ENCODE measurements at places on chromosomes 3 and 15. TPM values are rescaled to one million over a fixed set of nuclear protein-coding genes. Genes with fewer than 3 reads are reported as not detected.

DNA sequence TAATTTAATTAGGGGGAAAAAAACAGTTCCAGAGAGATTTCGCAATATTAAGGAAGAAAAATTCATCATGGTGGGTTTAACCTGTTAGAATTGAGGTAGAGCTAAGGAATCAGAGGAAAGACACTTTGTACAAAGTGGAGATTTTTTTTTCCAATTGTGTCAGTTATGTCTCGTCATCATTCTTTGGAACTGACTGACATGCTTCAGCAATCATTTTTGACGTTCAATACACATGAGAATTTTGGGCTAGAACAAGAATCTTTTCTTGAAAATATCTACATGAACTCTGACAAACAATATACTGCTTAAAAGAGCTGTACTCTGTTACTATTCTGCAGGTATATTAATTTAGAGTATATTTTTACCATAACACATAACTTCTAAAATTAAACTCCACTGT lies 878.6 kb downstream of the CADM2 start:
- H3K4me1 ChIP-seq, result peaks cover 5% of the 10 kb centered on the region
- H3K27ac ChIP-seq, result no peak overlapping the region
- no peaks in the 10 kb centered on the region for H3K36me3 ChIP-seq
- no peak overlapping the region for H3K4me3 ChIP-seq

DNA sequence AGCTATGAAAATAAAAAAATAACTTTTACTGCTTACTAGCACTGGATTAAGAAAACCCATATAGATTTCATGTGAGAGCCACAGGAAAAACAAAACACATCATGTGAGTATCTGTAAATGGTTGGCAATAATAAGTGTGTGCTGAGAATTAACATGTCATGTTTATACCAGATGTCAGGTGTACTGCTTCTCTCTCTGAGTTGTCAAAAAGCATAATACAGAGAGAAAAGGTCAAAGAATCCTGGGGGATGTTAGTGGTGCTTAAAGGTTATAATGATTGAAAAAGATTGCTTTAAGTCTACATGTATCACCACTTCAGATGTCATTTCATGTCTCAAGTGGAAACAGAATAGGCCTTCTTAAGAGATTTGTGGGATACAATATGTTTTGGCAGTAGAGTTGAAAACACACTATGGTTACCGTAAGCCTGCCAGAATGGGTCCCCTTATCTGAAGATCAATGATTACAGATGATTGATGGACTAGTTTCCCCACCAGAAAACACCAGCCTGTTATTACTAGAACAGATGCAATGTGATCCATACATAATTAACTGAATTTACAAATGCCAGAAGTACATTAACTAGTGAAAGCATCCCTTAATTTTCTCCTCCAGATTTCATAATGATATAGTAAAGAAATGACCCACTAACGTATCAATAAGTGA lies 204.1 kb downstream of the CNTN3 start:
- no peak for DNase-seq
- no peaks in the 10 kb centered on the region for H3K4me1 ChIP-seq
- H3K27me3 ChIP-seq, result no peaks in the 10 kb centered on the region
- H3K36me3 ChIP-seq, result no peaks in the 10 kb centered on the region
- H3K4me3 ChIP-seq, result no peak overlapping the region

- no peak for DNase-seq
- no peaks in the 10 kb centered on the region for H3K27me3 ChIP-seq
- H3K36me3 ChIP-seq, result no peaks in the 10 kb centered on the region
These were observed 189.5 kb downstream of the SHOX2 start for GRCh38 chr3:157916672-157917071.

- no peaks in the 10 kb centered on the region for H3K27me3 ChIP-seq
- no peaks in the 10 kb centered on the region for H3K36me3 ChIP-seq
- no peaks in the 10 kb centered on the region for H3K4me1 ChIP-seq
- DNase-seq, result no peak
- no peak overlapping the region for H3K27ac ChIP-seq
- no peak overlapping the region for H3K4me3 ChIP-seq
These were observed 112.2 kb upstream of the FAN1 start for GRCh38 chr15:30791239-30792175.

- no peak overlapping the region for H3K4me3 ChIP-seq
- H3K27me3 ChIP-seq, result no peaks in the 10 kb centered on the region
- DNase-seq, result no peak
- H3K4me1 ChIP-seq, result peaks cover 10% of the 10 kb centered on the region
These were observed 375.1 kb downstream of the FOXP1 start for GRCh38 chr3:71208211-71209095.

The IL12A gene
- total RNA-seq, result not detected

- H3K27ac ChIP-seq, result peak overlapping the region; percentile 18
- H3K4me3 ChIP-seq, result no peak overlapping the region
- no peaks in the 10 kb centered on the region for H3K36me3 ChIP-seq
These were observed 231.2 kb upstream of the TPRG1 start for GRCh38 chr3:188940573-188940932.

DNA sequence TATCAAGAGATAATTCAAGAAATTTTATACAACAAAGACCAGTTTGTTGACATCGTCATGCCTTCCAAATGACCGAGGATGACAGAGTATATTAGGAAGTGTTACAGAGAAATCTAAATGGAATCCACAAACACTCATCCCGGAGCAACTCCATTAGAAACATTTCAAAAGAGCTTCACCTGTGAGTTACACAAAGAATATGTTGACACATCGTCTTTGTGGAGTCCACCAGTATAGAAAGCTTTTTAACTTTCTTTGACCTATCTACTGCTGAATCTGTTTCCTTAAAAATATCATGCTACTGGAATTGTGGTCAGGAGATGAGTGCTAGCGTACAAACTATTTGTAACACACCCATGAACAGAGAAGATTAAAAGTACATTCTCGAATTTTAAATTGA lies 130.4 kb downstream of the SUCLG2 start:
- no peak overlapping the region for H3K27ac ChIP-seq
- no peaks in the 10 kb centered on the region for H3K4me1 ChIP-seq
- H3K27me3 ChIP-seq, result no peaks in the 10 kb centered on the region
- no peak overlapping the region for H3K4me3 ChIP-seq

DNA sequence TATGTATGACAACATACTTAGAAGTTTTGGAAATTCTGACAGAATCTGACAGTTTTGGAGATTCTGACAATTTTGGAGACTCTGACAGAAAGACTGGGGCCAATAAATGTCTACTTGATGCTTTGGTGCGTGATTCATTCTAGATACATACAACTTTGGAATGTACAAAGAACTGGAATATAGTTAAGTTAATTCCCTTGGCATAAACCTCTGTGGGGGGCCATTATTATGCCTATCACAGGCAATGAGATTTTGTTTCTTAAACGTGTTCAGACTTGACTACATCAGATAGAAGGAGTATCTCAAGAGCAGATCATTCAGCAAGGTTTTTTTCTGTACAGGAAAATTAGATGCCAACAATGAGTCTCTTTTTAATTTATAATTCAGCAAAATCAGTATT lies 617.6 kb upstream of the ZNF717 start:
- no peaks in the 10 kb centered on the region for H3K36me3 ChIP-seq
- H3K4me3 ChIP-seq, result no peak overlapping the region
- H3K27me3 ChIP-seq, result no peaks in the 10 kb centered on the region
- no peak for DNase-seq
- H3K4me1 ChIP-seq, result no peaks in the 10 kb centered on the region

The MYLK gene
- 51.2 TPM for total RNA-seq

The ANKRD34C gene
- not detected for total RNA-seq

GRCh38 chr3:15440891-15441290 lies 13.5 kb downstream of the EAF1 start:
- no peak for DNase-seq
- H3K27me3 ChIP-seq, result no peaks in the 10 kb centered on the region
- H3K27ac ChIP-seq, result no peak overlapping the region
- no peak overlapping the region for H3K4me3 ChIP-seq

GRCh38 chr3:140160553-140160952 lies 225.6 kb downstream of the CLSTN2 start:
- no peak overlapping the region for H3K27ac ChIP-seq
- no peak for DNase-seq
- H3K27me3 ChIP-seq, result no peaks in the 10 kb centered on the region
- H3K4me3 ChIP-seq, result no peak overlapping the region

DNA sequence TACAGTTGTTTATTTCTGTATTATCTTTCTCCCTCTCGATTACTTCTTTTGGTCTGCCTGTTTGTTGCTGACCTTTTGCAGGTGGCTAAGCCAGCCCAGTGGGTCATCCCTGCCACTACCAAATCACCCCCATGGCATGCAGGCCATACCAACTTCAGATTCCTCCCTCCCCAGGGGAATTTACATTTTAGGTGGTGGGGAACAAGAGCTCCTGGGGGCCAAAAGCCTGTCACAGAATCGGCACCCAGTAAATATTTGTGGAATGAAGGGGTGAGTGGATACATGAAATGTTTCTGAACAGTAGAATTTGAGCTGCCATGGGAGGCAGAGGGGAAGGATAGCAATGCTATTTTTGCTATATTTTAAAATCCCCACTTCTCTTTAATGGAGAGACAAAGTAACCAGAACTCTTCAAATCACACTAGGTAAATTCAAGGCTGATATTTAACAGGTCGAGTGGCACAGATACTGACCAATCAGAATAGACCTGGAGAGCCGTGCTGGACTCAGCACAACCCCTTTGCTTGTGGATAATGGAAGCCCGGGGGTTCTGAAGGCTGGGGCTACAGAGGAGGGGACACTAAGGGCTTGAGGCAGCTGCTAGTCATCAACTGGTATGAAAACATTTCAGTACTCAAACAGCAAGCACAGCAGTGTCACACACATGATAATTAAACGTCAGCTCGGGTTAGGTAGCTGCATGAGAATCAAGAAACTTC lies 54.3 kb upstream of the SMAD3 start:
- H3K36me3 ChIP-seq, result no peaks in the 10 kb centered on the region
- no peak for DNase-seq
- no peaks in the 10 kb centered on the region for H3K4me1 ChIP-seq
- no peak overlapping the region for H3K27ac ChIP-seq
- no peaks in the 10 kb centered on the region for H3K27me3 ChIP-seq

- H3K4me3 ChIP-seq, result no peak overlapping the region
- no peak overlapping the region for H3K27ac ChIP-seq
- DNase-seq, result peak; percentile 54
- no peaks in the 10 kb centered on the region for H3K4me1 ChIP-seq
- H3K27me3 ChIP-seq, result no peaks in the 10 kb centered on the region
- H3K36me3 ChIP-seq, result no peaks in the 10 kb centered on the region
These were observed 6.9 kb downstream of the ADAMTS7 start for GRCh38 chr15:78804391-78804792.

DNA sequence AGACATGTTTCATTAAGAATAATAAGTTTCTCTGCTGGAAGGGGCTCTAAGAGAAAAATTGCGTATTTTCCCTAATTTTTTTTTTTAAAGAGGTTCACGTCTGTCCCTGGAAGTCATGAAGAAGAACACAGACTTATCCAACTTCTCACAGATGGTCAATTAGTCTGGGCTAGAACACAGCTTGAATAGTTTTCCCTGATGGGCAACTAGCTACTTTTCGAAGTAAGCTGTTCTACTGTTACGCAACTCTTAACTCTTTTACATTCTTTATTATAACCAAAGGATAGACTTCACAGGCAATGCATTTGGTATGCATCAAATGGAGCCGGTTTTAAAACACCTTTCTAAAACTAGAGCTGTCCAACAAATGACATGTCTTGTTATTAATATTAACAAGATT lies 144.2 kb upstream of the TNIK start:
- DNase-seq, result no peak
- H3K4me3 ChIP-seq, result no peak overlapping the region
- no peak overlapping the region for H3K27ac ChIP-seq
- no peaks in the 10 kb centered on the region for H3K27me3 ChIP-seq
- H3K4me1 ChIP-seq, result no peaks in the 10 kb centered on the region
- H3K36me3 ChIP-seq, result no peaks in the 10 kb centered on the region

DNA sequence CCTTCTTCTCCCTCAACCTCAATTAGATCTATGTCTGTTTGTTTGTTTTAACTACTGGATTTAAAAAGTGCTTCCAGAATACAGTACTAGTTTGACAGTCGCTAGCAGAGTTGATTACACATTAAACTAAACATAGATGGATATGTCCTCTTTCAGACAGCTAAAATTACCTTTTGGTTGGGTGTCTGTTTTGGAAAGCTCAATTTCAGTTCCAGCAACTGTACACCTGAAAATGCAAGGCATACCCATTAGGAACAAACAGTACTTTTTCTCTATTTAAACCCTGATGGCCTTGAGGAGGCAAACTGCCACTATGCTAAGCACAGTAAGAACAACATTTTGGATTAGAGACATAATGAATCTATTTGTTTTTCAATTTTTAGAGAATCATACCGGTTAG lies 234.4 kb downstream of the UNC13C start:
- H3K36me3 ChIP-seq, result no peaks in the 10 kb centered on the region
- no peak overlapping the region for H3K4me3 ChIP-seq
- no peak for DNase-seq

- H3K36me3 ChIP-seq, result no peaks in the 10 kb centered on the region
- H3K4me1 ChIP-seq, result no peaks in the 10 kb centered on the region
These were observed 211.4 kb downstream of the NR1D2 start for GRCh38 chr3:24156466-24156865.

DNA sequence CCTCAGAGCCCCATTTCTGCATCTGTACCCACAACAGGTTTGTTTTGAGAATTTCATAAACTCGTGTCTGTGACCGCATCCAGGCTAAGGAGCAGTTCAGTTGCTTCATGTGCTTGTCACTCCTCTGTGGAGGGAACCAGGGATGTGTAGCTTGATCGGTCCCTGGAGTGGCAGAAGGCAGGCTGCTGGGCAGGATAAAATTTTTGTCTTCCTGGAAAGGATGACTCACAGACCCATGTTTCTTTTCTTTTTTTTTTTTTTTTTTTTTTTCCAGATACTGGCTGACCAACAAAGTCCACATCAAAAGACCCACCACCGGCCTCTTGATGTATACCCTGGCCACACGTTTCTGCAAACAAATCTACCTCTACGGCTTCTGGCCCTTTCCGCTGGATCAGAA lies 70.1 kb downstream of the ST8SIA2 start:
- DNase-seq, result peak; percentile 9
- H3K4me1 ChIP-seq, result no peaks in the 10 kb centered on the region
- H3K27ac ChIP-seq, result no peak overlapping the region
- H3K27me3 ChIP-seq, result no peaks in the 10 kb centered on the region

- peaks cover 17% of the 10 kb centered on the region for H3K27me3 ChIP-seq
- H3K27ac ChIP-seq, result no peak overlapping the region
- no peak overlapping the region for H3K4me3 ChIP-seq
- peaks cover 22% of the 10 kb centered on the region for H3K4me1 ChIP-seq
- DNase-seq, result peak; percentile 73
- no peaks in the 10 kb centered on the region for H3K36me3 ChIP-seq
These were observed 134.7 kb downstream of the TPRA1 start for GRCh38 chr3:127455541-127456450.

DNA sequence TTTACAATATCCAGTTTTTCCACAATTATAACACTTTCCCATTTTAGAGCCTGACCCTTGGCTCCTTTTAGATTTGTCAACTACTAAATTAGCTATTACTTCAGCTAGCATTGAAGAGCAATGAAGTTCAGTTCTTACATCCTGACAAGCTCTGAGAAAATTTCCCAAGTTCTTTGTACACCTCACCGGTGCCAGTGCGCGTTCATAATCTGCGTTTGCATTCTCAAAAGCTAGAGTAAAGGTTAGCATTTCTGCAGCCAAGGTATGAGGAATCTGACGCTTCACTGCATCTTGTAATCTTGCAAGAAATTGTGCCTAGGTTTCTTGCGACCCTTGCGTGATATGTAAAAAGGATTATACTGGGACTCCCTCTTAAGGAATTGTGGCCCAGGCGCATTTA lies 25.2 kb upstream of the XCR1 start:
- no peak overlapping the region for H3K27ac ChIP-seq
- no peaks in the 10 kb centered on the region for H3K27me3 ChIP-seq
- no peak overlapping the region for H3K4me3 ChIP-seq
- no peaks in the 10 kb centered on the region for H3K4me1 ChIP-seq
- no peaks in the 10 kb centered on the region for H3K36me3 ChIP-seq

The PTH1R gene
- total RNA-seq, result 1.2 TPM

The VIPR1 gene
- 19.4 TPM for total RNA-seq

The PEX5L gene
- total RNA-seq, result 2.0 TPM

The CASR gene
- 1.2 TPM for total RNA-seq

- peak; percentile 11 for DNase-seq
- no peaks in the 10 kb centered on the region for H3K36me3 ChIP-seq
These were observed 41.6 kb downstream of the ANO10 start for GRCh38 chr3:43580181-43580580.

The TMEM87A gene
- 106 TPM for total RNA-seq
